ENCODE measurements at places on chromosomes 16 and 17.

GRCh38 chr17:73516431-73516830, 127.8 kb downstream of the SDK2 start:
- no peak for DNase-seq

- DNase-seq: no peak
Measured at GRCh38 chr16:72442385-72443158, 270.6 kb upstream of the PMFBP1 start.

- peak; percentile 92 for DNase-seq
Measured at GRCh38 chr17:47905221-47905733, 9.2 kb downstream of the SP2 start.

- no peak for DNase-seq
Measured at GRCh38 chr16:49734331-49734730, 121.6 kb downstream of the ZNF423 start.

DNA sequence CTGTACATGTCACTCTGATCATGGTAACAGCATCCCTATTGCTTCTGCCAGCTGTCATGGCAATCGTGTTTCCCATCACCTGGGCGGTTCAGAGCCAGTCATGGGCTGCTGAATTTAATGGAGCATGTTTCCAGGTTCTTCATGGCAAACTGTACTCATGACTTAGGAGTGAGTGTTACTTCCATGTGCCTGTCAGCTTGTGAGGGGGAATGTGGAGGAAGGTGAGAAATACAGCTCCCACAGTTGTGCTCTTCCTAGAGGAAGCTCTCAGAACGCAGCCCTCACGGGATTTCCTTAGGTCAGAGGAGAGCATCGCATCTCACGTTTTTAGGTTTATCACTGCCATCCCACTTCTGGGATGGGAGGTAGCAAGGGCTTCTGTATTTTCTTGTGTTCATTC, 28.0 kb upstream of the ARHGAP23 start:
- DNase-seq: no peak

DNA sequence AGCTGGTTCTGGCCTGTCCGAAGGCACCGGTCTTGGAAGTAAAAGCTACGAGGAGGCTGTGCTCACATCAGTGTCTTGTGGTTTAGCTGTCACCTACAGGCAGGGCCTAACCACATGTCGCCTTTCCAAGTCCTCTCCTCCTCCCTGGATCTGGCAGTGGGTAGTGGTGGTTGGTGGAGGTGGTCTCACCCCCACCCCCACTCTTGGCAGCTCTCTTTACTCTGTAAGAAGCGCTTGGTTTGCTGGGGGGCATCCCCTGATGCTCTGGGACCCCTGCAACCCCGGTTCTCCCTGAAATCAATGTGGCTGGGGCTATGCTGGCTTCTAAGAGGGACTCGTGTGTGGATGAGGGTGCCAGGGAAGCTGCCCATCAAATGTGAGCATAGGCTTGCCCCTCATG, 68.3 kb downstream of the WIPI1 start:
- no peak for DNase-seq

All from AG08395 (cell line).